Suprapubic skin (tissue), 4 donors: ENCODE measurements at places on chromosomes 7 and 10. TPM values are rescaled to one million over a fixed set of nuclear protein-coding genes. Genes with fewer than 3 reads are reported as not detected.
A peak's percentile ranks its signal among the peaks of the same experiment; 100 is the strongest.

The TUBAL3 gene
- not detected for total RNA-seq

DNA sequence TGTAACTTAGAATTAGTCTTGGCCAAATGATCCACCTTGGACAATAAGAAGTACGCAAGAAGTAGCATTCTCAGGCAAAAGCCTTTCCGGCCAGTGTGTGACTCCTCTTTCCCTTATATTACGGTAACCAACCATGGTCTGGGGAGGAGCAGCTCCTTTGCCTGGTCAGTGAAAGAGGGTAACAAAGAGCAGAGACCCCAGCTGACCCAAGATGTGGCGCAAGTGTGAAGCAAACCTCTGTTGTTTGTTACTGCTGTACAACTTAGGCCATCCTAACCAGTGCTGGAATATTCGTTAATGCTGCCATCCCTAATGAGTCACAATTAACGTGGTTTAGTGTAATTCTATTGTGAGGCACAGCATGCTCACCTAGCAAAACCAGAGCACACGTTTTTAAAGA is 44.0 kb downstream of the HIPK2 start:
- H3K27me3 ChIP-seq = no peaks in the 10 kb centered on the region
- peaks cover 59% of the 10 kb centered on the region for H3K4me1 ChIP-seq
- no peak for DNase-seq
- peak overlapping the region; percentile 81 for H3K27ac ChIP-seq

GRCh38 chr10:132438091-132439024 is 41.4 kb downstream of the PWWP2B start:
- no peaks in the 10 kb centered on the region for H3K27me3 ChIP-seq
- no peaks in the 10 kb centered on the region for H3K36me3 ChIP-seq
- no peaks in the 10 kb centered on the region for H3K4me1 ChIP-seq
- no peak for DNase-seq
- H3K27ac ChIP-seq = no peak overlapping the region

GRCh38 chr10:49751636-49752510 is 10.2 kb downstream of the OGDHL start:
- no peaks in the 10 kb centered on the region for H3K36me3 ChIP-seq
- H3K27ac ChIP-seq = no peak overlapping the region
- H3K4me3 ChIP-seq = no peak overlapping the region
- H3K4me1 ChIP-seq = no peaks in the 10 kb centered on the region
- H3K27me3 ChIP-seq = peaks cover 4% of the 10 kb centered on the region

DNA sequence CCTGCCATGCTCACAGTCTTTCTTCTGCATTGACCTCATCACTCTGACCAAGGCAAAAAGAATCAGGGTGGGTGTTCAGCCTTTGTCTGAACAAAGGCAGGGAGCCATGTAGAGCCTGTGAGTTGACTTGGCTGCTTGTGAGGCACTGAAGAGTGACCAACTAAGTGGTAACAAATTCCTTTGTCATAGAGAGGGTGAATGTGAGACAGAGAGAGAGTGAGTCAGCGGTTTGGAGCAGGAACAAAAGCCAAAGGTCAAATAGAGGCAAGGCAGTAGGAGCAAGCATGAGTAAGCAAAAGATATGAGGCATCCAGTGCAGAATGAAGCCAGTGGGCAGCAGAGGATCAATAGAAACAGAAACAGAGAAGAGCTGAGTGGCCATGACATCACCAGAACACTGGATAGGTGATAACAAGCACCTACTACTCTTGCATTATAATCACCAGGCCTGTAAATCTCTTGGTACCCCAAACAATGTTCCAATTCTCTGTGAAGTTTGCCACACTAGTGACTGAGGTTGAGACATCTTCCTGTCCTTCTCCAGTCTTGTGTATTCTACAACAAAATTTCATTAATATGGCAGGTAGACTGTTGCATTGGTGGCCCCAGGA is 116.2 kb upstream of the LAMB4 start:
- no peaks in the 10 kb centered on the region for H3K4me1 ChIP-seq
- H3K27me3 ChIP-seq = no peaks in the 10 kb centered on the region
- no peak for DNase-seq
- H3K36me3 ChIP-seq = no peaks in the 10 kb centered on the region
- no peak overlapping the region for H3K4me3 ChIP-seq

GRCh38 chr7:69703099-69703498 is 104.8 kb downstream of the AUTS2 start:
- no peak for DNase-seq
- H3K4me3 ChIP-seq = no peak overlapping the region
- no peaks in the 10 kb centered on the region for H3K27me3 ChIP-seq
- peaks cover 3% of the 10 kb centered on the region for H3K4me1 ChIP-seq

DNA sequence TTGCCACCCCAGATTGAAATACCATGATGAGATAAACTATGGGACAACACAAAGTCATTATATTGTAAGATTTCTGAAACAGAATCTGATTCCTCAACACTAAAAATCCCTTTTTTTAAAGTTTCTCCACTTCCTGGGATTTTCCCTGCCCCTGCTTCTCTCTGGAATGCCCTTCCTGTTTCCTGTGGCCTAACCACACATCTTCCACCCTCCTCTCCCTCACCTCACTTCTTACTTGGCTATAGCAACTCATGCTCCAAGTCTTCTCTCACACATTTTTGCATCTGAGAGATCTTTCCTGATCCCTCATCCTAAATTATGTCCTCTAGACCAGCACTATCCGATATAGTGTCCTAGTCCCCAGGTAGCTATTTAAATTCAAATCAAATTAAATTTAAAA is 4.1 kb upstream of the RELN start:
- H3K4me3 ChIP-seq = no peak overlapping the region
- peaks cover 32% of the 10 kb centered on the region for H3K27me3 ChIP-seq
- peaks cover 19% of the 10 kb centered on the region for H3K4me1 ChIP-seq
- no peaks in the 10 kb centered on the region for H3K36me3 ChIP-seq

DNA sequence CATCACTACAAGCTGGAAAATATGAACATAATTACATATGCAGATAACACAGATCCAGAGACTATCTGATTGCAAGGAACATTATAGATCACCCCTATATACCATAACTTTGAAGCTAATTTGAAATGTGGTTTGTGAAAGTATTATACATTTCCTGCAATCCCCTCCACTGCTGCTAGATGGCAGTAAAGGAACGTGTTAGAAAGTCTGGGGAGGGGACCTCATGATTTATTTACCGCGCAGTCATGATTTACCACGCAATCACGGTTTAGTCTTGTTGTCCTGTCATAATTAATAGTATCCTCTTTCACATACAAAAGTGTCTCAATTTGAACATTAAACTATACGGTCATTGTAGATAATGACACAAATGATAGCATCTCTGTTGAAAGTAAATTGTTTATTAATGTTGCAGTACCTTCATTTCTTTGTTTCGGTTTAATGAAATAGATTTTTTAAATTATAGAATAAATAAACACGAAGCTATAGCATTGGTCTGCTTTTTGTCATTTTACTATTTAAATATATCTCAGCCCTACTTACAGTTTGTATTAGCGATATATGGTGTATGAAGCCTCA is 145.3 kb upstream of the PRSS1 start:
- DNase-seq = no peak
- H3K27ac ChIP-seq = no peak overlapping the region
- peaks cover 4% of the 10 kb centered on the region for H3K27me3 ChIP-seq
- H3K4me3 ChIP-seq = no peak overlapping the region
